ENCODE measurements at places on chromosomes 2 and 18.

DNA sequence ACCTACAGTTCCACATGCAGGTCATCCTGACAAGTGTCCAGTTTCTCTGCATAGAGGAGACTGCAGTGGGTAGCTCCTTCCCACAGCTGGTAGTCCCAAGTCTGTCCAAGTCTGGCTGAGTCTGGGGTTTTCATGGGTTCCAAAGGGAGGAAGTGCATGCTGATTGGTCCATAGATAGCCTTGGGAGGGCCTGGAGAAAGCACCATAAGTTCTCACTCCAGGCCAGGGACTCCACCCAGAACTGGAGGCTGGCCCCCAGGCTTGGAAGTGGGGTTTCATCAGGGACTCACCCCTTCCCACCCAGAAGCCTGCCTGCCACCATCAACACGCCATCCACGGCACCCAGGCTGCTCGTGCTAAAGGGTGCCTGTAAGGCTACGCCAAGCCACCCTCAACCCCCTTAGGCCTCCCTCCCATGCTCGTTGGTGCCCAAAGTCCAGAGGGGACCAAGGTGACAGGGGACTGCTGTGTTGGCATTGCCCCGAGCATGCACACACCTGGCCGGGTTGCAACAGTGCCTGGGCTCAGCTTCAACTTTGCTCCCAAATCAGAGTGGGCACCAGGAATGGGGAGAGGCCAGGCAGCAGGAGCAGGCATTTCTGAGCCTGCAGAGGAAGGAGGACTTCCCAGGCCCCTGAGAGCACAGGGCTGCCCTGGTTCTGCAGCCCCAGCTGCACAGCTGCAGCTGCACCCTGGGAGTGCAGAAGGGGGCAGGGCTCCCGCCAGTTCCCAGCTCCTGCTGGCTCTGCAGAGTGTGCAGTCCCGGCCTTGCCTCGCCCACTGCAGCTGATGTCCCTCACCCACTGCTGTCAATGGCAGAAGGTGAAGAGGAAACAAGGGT lies 116.5 kb upstream of the MAP2 start:
- DNase-seq = no peak

GRCh38 chr2:104408266-104408665 lies 445.6 kb upstream of the POU3F3 start:
- DNase-seq = no peak

- DNase-seq = no peak
These were observed 143.0 kb upstream of the MYCN start for GRCh38 chr2:15797231-15797938.

- no peak for DNase-seq
These were observed 529.2 kb upstream of the ID2 start for GRCh38 chr2:8152392-8153257.

Measured in effector CD4-positive, alpha-beta T cell (primary cell).